Airway epithelial cell (primary cell): ENCODE measurements at places on chromosomes 1 and 21. TPM values are rescaled to one million over a fixed set of nuclear protein-coding genes. Genes with fewer than 3 reads are reported as not detected.

The C1orf210 gene
- total RNA-seq: 3.9 and 8.7 TPM in 2 replicates

The ORC1 gene
- total RNA-seq: 14.0 and 15.3 TPM in 2 replicates

The RUNX3 gene
- total RNA-seq: 2.2 and 4.6 TPM in 2 replicates

The ATF3 gene
- total RNA-seq: 1.7 and 2.9 TPM in 2 replicates

The NR1I3 gene
- total RNA-seq: not detected in 2 replicates

The SPRR2A gene
- total RNA-seq: 8.3 and 8.4 TPM in 2 replicates

The CA6 gene
- not detected in 2 replicates for total RNA-seq

The KIF2C gene
- total RNA-seq: 33.5 and 38.5 TPM in 2 replicates

The S100A7A gene
- not detected in 2 replicates for total RNA-seq

The MANEAL gene
- total RNA-seq: 0.93 and 1.7 TPM in 2 replicates

The OR2M5 gene
- total RNA-seq: not detected in 2 replicates

The DCST1 gene
- total RNA-seq: not detected in 2 replicates

The SH2D1B gene
- total RNA-seq: not detected in 2 replicates

The S100A11 gene
- 947 and 1,683 TPM in 2 replicates for total RNA-seq

The ZBTB8B gene
- total RNA-seq: under 0.01 TPM in 1 of 2 replicates, not detected in the other

The ERICH3 gene
- 0.07 TPM in 1 of 2 replicates, not detected in the other for total RNA-seq

The PDZK1 gene
- total RNA-seq: 0.42 and 0.56 TPM in 2 replicates

The AMIGO1 gene
- 0.19 and 0.56 TPM in 2 replicates for total RNA-seq

The AGT gene
- not detected in 2 replicates for total RNA-seq

The KCNJ9 gene
- total RNA-seq: not detected in 2 replicates

The TESK2 gene
- 3.2 and 4.7 TPM in 2 replicates for total RNA-seq

The DYNLT5 gene
- total RNA-seq: not detected in 2 replicates

The C1orf115 gene
- 1.9 TPM in 2 replicates for total RNA-seq

The ANGPTL7 gene
- not detected in 2 replicates for total RNA-seq

The TRIM45 gene
- total RNA-seq: 0.65 and 1.7 TPM in 2 replicates

The ELAPOR1 gene
- 0.23 and 0.42 TPM in 2 replicates for total RNA-seq

The KAZN gene
- 6.6 and 17.0 TPM in 2 replicates for total RNA-seq

The LCE1D gene
- total RNA-seq: not detected in 2 replicates

The CELF3 gene
- total RNA-seq: not detected in 2 replicates

The VWA1 gene
- total RNA-seq: 91.6 and 96.3 TPM in 2 replicates

The PYHIN1 gene
- not detected in 2 replicates for total RNA-seq

The CADM3 gene
- not detected in 2 replicates for total RNA-seq

The ITLN2 gene
- not detected in 2 replicates for total RNA-seq

The PPM1J gene
- 4.9 and 6.4 TPM in 2 replicates for total RNA-seq

The ARL8A gene
- 21.4 and 27.6 TPM in 2 replicates for total RNA-seq

The HIVEP3 gene
- total RNA-seq: 0.19 and 1.1 TPM in 2 replicates

The SMCP gene
- total RNA-seq: not detected in 2 replicates

The KLHDC7A gene
- 0.05 and 0.07 TPM in 2 replicates for total RNA-seq

The KDF1 gene
- 27.2 and 28.5 TPM in 2 replicates for total RNA-seq

The CR1L gene
- 0.07 TPM in 1 of 2 replicates, not detected in the other for total RNA-seq

The PLA2G2F gene
- total RNA-seq: not detected in 2 replicates

The PAPPA2 gene
- 0.05 TPM in 1 of 2 replicates, not detected in the other for total RNA-seq

The RGSL1 gene
- not detected in 2 replicates for total RNA-seq

The KRTAP13-2 gene
- not detected in 2 replicates for total RNA-seq

The EBNA1BP2 gene
- 145 and 162 TPM in 2 replicates for total RNA-seq

The SNIP1 gene
- total RNA-seq: 12.1 and 13.3 TPM in 2 replicates

The PTPN22 gene
- 0.49 and 1.1 TPM in 2 replicates for total RNA-seq

The BACE2 gene
- 56.5 and 62.4 TPM in 2 replicates for total RNA-seq

The TRNP1 gene
- 35.4 and 58.9 TPM in 2 replicates for total RNA-seq

The FBXO2 gene
- 21.9 and 37.3 TPM in 2 replicates for total RNA-seq

The MROH9 gene
- total RNA-seq: not detected in 2 replicates

The KRTAP19-1 gene
- total RNA-seq: not detected in 2 replicates

The CASQ1 gene
- total RNA-seq: not detected in 2 replicates
